ENCODE measurements at places on chromosomes 16 and 17.

- no peak for DNase-seq
These were observed 2.1 kb upstream of the USP32 start for GRCh38 chr17:60393840-60394723.

DNA sequence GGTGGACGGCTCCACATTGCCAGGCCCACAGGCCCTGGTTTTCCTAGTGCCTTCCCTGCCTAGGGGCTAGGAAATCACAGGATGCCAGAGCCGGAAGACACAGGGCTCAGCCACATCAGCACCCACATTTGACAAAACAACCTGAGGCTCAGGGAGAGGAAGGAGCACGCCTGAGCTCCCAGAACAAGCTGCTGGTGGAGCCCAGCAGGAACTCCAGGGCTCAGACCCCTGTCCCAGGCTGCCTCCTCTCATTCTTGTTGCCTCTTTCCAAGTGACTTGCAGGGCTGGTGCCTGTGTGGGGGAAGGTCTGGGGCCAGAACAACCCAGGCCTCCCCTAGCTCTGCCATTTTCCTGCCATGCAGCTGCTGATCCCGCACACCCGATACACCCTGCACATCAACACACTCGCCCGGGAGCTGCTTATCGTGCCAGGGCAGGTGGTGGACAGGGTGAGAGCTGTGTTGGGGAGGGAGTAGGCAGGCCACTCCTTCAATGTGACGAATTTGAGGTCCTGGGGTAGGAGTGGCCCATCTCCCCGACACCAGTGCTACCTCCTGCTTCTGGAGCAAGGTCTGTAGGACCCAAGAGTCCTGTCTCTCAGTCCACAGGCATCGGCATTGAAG is 7.6 kb downstream of the ALOX15B start:
- no peak for DNase-seq

- DNase-seq, result no peak
These were observed 48.1 kb downstream of the MYO1D start for GRCh38 chr17:32828822-32829221.

DNA sequence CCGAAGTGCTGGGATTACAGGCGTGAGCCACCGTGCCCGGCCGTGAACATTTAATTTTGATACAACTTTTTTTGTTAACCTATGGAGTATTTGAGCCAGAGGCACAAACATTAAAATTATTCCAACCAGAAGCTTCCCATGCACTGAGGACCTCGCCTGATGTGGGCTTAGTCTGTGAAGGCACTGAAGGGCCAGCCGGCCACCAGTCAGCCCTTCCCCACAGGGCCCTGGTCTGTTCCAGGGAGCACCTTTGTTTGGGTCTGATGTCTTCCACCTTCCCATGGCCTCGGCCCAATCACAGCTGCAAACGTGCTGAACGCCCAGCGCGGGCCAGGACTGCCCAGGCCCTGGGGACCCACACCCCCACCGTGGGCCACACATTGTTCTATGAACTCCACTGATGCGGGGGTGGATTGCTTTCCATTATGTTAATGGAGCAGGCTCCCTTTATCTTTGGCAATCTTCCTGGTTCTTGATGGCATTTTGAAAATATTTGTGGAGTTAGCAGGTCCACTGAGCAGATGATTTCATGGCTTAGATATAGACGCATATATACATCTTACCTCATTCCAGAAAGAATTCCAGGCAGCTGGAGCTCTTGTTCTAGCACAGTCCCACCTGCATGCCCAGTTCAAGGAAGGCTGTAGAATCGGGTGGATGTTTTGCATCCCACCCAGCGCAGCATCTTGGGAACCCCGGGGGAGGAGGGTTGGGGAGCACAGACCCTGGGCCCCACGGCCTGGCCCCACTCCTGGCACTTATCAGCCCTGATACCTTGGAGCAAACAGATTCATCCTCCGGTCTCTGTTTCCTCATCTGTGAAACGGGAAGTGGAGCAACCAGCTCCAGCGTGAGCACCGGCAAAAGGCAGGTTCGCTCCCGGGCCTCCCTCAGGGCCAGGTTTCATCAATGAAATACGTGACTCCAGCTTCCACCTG is 14.5 kb downstream of the SPIRE2 start:
- DNase-seq, result no peak

- no peak for DNase-seq
These were observed 31.6 kb downstream of the IQCK start for GRCh38 chr16:19749571-19750080.

GRCh38 chr16:35690413-35690812 is 2231.0 kb downstream of the TP53TG3F start:
- no peak for DNase-seq
